ENCODE measurements at places on chromosomes 3 and 15.

DNA sequence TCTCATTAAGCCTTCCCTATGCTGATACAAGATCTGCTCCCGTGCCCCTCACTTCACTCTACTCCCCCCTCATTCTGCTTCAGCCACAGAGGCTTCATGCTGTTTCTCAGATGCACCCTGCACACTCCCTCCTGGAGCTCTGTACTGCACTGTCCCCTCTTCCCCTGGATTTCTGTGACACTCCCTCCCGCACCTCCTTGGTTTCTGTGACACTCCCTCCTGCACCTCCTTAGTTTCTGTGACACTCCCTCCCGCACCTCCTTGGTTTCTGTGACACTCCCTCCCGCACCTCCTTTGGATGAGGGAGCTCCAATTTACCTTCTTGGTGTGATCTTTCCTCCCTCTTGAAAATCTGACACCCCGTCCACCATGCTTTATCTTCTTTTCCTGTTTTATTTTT is 28.2 kb downstream of the BDH1 start:
- DNase-seq = no peak

DNA sequence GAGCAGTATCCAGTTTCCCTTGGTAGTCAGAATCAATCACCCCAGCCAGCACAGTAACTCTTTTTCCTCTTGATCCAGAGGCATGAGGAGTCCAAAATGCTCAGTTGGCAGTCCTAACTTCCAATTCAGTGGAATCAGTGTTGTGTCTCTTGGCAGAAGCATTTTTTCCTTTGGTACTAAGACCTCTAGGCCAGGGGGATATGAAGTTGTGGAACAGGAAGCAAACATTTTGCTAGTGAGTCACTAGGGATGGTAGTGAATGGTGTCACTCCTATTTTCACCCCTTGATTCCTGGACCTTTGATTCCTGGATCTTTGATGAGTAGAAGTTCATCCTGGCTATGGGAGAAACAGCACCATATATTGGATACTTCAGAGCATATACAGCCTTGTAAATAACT is 70.5 kb upstream of the ALDH1A3 start:
- DNase-seq = no peak

DNA sequence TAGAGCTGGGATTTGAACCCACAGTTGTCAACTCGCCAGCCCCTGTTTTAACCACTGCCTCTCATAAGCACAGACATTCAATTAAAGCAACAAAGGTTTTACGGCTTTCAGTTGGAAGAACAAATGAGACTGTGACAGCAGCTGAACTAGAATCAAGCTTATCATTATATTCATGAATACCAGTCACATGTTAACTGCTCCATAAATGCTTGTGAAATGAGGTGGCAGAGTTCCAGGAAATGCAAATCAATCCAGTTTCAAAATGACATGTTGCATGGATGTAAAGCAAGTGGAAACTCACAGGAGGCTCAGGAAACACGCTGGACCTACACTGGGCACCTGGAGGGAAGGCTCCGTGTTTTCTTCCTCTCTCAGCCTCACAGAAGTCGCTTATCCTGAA is 3.9 kb downstream of the GP5 start:
- peak; percentile 96 for DNase-seq

GRCh38 chr3:125032100-125032643 is 23.6 kb downstream of the HEG1 start:
- DNase-seq = no peak

- DNase-seq = no peak
Measured at GRCh38 chr3:188760408-188760807, 411.4 kb upstream of the TPRG1 start.

- DNase-seq = no peak
Measured at GRCh38 chr15:28987337-28987736, 101.6 kb downstream of the APBA2 start.

Data from NCI-H1105 (cell line).